ENCODE measurements at places on chromosomes 7 and 10.

DNA sequence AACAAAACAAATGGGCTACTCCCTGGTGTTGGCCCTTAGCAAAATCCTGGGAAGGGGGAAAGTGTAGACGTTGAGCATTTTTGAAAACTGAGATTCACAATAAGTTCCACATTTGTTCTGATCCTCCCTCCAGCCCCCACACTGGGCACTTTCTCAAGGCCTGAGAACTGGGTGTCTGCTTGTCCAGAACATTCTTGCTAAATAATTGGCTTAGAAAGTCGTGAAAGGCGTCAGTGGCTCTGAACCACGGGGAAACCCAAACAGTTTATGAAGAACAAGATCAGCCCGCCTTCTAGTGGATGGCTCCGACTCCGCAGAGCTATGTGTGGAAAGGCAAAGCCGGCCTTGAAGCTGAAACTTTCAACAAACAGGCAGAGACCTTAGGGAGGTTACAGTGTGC is 370.1 kb downstream of the PRPF18 start:
- peak; percentile 61 for DNase-seq

DNA sequence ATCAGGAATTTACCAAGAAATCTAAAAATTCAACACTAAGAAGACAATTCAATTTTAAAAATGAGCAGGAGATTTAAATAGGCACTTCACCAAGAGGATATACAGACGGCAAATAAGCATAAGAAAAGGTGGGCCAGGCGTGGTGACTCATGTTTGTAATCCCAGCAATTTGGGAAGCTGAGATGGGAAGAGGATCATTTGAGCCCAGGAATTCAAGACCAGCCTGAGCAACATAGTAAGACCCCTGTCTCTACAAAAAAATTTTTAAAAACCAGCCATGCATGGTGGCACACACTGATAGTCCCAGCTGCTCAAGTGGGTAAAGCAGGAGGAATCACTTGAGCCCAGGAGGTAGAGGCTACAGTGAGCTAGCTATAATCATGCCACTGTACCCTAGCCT is 3.5 kb upstream of the AKR1D1 start:
- DNase-seq: no peak

DNA sequence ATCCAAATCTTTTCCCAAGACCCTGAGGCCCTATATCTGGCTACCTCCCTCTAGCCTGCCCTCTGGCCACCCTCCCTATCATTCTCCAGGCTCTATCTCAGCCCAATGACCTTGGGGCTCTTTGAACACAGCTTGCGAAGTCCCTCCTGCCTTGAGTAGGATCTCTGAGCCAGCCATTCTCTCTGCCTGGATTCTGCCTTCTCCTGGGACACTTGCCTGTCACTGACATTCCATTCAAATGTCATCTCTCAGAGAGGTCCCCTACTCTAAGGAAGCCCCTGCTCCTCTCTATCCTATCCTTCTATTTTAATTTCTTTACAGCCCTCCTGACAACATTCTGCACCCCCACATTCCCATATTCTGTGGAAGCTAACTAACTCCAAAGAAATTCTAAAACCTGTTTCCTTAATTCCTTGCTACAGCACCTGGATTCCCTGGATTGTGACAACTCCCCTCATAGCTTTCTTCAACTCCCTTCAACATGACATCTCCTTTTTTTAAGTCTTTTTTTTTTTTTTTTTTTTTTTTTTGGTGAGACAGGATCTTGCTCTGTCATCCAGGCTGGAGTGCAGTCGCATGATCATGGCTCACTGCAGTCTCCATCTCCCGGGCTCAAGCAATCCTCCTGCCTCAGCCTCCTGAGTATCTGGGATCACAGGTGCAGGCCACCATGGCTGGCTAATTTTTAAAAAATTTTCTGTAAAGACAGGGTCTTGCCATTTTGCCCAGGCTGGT is 81.0 kb upstream of the ASAH2 start:
- no peak for DNase-seq

DNA sequence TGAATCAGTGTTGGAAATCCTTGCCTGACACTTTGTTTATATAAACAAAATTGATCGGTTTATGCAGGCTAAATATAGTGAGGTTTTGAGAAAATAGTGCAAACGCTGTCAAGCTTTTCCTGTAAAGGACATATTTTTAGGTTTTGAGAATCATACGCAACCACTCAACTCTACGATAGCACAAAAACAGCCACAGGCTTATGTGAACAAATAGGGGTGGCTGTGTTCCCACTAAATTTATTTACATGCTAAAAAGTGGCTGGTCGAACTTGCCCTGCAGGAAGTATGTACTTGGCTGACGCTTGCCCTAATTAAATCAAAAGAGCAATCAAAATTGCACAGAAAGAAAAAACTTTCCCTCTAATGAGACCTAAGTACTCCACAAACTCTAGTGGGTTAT is 234.7 kb upstream of the CACNA2D1 start:
- no peak for DNase-seq

DNA sequence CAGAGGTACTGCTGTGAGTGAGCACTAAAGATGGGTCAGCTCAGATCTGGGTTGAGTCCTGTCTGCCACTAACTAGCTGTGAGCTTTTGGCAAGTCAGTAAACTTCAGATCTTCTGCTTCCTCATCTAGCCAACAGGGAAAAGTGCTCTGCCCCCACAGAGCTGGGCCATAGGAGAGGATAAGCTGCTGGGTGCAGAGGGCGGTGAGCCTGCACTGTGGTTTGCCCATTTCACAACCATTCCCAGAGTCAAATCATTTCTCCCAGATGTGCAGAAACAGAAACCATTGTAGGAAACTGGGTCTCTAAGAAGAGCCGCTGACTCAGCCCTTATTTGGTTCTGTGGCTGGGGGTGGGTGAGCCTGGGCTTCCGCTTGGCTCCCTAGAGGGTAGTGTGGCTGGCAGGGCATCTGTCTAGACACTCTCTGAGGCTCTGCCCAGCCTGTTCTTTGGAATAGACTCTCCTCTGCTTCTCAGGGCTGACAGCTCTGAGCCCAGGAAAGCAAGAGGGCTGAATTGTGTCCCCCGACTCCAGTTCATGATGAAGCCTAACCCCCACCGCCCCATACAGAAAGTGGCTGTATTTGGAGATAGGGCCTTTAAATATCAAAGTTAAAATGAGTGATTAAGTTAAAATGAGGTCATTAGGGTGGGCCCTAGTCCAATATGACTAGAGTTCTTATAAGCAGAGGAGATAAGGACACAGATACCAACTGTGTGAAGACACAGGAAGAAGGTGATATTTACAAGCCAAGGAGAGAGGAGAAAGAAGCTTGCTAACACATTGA is 29.5 kb upstream of the ARHGAP22 start:
- no peak for DNase-seq

GRCh38 chr10:79049931-79050895 is 18.6 kb upstream of the ZMIZ1 start:
- no peak for DNase-seq

DNA sequence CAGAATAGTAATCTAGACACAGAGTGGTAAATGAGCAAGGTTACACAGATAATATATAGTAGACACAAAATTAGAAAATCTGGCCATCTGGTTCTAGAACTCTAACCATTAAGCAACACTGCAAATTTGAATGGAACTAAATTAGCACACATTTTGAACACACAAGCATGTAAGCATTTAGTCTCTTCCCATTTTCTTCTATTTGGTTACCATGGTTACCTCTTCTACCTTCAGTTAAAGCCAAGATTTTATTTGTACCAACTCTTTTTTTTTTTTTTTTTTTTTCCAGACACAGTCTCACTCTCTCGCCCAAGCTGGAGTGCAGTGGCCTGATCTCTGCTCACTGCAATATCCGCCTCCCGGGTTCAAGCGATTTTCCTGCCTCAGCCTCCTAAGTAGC is 790.5 kb downstream of the MAGI2 start:
- DNase-seq: no peak

DNA sequence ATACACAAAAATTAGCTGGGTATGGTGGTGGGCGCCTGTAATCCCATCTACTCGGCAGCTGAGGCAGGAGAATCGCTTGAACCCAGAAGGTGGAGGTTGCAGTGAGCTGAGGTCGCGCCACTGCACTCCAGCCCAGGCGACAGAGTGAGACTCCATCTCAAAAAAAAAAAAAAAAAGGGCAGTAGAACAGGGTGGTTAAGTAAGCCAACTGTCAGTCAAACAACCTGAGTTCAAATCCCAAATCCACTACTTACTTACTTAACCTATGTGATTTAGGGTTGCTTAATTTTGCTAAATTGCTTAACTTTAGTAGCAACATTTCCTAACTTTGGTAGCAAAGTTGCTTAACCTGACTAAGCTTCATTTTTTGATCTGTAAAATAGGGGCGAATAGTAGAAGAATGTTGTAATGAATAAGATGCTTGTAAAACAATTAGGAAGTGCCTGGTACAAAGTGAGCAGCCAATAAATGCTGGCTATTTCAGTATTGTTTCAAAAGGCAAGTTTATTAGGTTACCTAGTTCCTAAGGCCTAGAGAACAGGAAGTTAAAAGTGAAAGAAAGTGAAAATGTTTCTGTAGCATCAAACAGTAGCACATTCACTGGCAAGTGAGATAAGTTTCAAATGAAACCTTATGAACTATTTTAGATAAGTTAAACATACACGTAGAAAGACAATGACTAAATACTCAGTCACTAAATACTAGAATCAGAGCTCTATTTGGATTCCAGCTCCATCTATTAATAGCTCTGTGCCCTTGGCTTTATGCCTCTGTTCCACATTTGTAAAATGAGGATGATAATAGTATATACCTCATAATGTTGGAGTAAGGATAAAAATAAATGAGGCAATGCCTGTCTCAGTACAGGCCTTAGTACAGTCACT is 64.3 kb downstream of the HOXA1 start:
- no peak for DNase-seq
